ENCODE measurements at places on chromosomes 6 and 20.

GRCh38 chr6:41056768-41057490 lies 3.9 kb downstream of the APOBEC2 start:
- no peak for DNase-seq

GRCh38 chr6:38091613-38092012 lies 272.1 kb downstream of the ZFAND3 start:
- no peak for DNase-seq

- DNase-seq = no peak
Measured at GRCh38 chr20:50893620-50894019, 37.6 kb downstream of the ADNP start.

GRCh38 chr6:25124216-25124715 lies 154.9 kb upstream of the CARMIL1 start:
- DNase-seq = no peak

DNA sequence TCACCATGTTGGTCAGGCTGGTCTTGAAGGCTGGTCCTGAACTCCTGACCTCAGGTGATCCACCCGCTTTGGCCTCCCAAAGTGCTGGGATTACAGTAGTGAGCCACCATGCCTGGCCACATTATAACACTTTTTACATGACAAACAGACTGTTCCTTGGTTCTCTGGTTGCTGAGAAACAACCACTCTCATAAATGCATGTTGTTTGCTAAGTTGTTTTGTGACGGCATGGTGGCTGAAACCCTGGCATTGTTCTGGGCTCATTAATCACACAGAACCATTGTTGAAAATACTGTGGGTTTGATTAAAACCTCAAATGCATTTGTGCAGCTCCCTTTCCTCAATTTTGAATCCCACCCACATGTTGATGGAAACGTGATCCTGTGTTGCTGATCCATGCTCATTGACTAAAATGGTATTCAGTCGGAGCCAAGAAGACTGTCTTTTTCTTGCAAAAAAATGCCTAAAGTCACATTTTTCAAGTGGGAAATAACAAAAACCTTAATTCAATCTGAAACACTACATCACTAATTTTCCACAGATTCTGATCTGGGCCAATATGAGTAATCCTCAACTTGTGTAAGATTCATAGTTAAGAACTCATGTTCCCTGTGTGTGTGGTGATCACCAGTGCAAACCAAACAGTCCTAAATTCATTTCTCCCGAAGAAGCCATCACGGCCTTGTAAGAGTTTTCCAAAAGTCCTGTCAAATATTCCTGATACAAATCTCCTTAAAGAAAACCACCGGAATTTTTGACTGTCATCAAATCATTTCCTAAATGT lies 132.8 kb downstream of the FNDC1 start:
- no peak for DNase-seq

- DNase-seq = no peak
Measured at GRCh38 chr20:40279390-40279789, 409.6 kb downstream of the MAFB start.
